ENCODE measurements at places on chromosomes 12 and 14.

DNA sequence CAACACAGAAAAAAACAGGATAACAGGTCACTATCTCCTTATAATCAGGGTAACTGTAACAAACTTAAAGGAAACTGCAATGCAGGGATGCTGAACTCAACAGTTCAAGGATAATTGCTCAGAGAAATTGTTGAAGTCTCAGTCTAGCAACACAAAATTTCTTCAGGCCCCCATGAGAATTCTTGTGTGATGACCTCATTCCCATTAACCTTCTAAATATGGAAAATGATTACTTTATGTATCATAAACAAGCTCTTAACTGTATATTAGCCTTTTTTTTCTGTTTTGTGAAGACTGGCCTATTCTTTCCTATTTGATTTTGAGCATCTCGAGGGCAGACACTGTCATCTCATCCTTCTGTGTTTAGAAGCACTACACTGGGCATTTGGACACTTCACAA lies 47.1 kb downstream of the IGF1 start:
- DNase-seq: peak; percentile 11

DNA sequence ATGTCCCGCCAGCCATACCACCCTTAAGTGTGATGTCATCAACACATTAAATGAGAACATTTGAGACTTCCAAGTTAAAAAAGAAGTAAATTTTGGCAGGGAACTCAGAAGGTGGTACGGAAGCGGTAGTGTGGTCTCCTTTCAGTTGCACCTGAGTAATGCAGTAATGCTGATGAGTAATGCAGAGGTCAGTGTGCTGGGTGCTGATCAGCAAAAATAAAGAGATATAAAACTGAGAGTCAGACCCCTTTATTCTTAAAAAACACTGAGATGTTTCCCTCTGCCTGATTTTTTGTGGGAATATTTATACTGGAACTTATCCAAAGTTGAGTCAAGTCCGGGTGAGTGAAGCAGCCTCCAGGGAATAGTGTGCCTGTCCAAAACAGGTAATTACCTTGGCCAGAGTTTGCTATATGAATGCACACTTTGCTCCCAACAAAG lies 370.6 kb upstream of the PRICKLE1 start:
- DNase-seq: peak; percentile 23

GRCh38 chr12:105278043-105278697 lies 42.2 kb upstream of the APPL2 start:
- DNase-seq: no peak

DNA sequence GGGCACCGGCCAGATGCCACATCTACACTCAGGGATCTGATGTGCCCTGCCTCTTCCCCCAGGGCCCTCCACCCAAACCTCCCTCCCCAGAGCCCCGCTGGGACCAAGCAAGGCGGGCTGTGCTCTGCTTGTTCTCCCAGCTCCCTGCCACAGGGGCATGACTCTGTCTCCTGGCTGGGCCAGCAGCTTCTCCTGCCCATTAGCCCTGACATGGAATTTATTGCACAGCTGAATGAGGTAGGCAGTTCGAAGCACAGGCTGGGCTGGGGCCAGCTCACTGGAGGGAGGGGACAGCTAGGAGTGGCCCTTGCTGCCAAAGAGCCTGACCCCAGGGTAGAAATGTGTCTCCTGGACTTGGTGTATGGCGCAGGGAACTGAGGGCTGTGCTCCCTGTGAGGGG lies 42.4 kb downstream of the ARL6IP4 start:
- DNase-seq: no peak

DNA sequence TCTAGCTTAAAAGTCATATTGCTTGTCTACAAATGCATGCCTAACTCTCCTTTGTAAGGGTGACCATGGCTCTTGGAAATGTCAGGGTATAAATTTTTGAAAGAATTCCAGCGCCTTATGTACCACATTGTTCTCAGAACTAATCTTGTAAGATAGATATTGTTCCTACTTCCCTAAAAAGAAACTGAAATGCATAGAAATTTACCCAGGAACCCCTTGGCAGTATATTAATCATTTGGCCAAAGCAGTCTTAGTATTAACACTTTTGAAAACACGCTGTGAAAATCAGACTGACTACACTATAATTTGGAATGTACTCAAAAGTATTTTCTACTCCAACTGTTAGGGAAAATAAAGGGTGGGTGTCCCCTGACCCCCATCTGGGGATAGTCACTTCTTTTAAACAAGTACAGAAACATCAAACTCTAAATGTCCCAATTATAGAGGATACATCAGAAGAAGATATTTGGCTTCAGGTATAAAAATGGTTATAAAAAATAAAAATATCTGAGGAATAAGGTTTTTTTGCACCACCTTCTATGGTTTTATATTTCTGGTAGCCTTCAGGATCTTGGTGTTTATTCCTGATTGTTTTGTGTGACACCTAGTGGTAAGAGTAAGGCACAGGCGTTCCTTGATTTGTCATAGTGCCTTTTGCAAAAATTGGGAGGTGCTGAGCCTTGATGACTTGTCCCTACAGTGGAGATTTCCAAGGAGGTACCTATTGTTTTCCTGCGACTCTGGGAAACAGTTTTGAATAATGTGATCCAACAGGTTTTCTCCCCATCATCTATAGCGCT lies 2.2 kb upstream of the NFKBIA start:
- DNase-seq: peak; percentile 65

DNA sequence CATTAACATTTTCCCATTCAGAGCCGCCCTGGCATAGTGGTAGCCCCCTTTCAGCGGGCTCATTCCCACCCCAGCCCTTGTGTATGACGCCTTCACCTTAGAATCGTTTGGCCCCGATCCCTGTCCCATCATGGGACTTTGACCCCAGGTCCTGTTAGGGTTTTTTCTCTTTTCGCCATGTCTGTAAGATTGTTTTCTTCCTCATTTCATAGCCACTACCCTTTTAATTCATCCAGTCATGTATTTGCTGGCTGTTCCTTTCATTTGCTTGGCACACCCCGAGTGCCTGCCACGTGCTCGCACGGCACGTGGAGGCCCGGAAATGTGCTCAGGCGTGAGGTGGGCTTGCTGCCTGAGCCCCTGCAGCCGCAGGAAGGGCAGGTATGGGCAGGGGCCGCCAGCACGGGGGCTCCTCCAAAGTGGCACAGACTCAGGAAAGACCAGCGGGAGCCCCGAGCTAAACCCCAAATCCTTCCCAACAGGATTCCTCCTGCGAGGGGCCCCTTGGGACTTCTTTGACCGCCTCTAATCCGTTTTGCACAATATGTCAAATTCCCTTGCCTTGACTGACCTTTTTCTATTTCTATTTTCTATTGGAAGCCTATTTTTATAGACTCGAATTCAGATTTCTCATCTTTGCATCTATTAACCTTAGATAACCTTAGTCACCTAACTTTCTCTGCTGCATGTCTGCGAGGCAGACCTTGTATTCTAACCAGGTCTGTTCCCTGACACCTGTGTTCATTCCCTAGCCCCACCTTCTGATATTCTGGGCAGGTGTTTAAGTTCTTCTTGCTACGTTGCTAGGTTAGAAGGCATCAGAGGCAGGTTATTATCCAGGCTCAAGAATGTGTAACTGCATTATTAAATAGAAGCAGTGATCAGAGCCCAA lies 114.8 kb downstream of the EML1 start:
- DNase-seq: no peak

DNA sequence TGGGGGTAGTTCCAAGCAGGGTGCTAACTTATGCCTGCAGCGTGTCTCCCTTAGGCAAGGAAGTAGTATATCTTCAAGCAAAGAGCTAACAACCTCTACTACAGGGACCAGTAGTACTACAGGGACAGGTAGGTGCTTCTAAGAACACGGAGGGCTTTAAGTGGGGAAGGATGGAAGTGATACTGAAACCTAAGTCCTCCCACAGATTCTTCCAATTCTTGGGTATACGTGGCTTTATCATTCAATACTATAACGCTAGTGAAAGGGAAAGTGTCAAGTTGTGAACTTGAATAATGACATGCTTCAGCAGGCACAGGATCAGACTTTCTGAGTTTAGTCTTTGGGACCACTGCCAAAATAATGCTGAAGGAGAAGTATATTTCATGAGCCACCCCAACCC lies 241.7 kb downstream of the CEP128 start:
- DNase-seq: no peak

GRCh38 chr12:9127936-9128663 lies 12.4 kb upstream of the A2M start:
- DNase-seq: no peak

GRCh38 chr14:100749967-100750597 lies 23.4 kb downstream of the DLK1 start:
- no peak for DNase-seq

- DNase-seq: peak; percentile 83
These were observed 68.4 kb downstream of the PPM1H start for GRCh38 chr12:62866451-62867082.

GRCh38 chr14:65403231-65403630 lies 9.3 kb upstream of the FUT8 start:
- DNase-seq: peak; percentile 69

DNA sequence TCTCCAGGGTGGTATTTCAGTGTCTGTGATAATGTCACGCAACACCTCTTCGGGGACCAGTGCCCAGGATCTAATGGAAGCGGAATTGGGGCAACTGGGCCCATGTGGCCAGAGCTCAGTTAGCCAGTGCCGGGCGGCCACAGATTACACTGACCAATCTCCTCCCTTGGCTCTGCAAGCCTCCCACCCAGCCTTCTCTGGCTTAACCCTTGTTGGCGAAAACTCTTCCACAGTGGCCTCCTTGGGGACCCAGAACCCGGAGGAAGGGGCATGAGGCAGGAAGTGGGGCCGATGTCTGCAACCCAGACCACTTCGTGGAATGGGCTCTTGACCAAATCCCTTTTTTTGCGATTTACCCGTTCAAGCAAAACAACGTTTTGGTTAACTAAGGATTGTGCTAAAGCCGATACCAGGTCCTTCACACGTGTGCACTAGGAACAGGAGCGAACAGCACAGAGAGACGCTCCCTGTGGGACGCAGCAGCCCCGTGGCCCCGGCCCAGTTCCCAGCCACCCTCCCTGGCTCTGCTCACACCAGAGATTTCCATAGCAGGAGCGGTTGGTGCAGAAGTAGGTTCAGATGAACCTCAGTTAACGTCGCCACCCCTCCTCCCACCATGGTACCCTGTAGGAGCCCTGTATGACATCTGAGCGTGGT lies 38.2 kb downstream of the SLC8B1 start:
- DNase-seq: no peak

GRCh38 chr12:122545855-122546254 lies 18.8 kb downstream of the KNTC1 start:
- DNase-seq: no peak

- DNase-seq: no peak
These were observed 48.3 kb downstream of the RIMKLB start for GRCh38 chr12:8746046-8746445.

DNA sequence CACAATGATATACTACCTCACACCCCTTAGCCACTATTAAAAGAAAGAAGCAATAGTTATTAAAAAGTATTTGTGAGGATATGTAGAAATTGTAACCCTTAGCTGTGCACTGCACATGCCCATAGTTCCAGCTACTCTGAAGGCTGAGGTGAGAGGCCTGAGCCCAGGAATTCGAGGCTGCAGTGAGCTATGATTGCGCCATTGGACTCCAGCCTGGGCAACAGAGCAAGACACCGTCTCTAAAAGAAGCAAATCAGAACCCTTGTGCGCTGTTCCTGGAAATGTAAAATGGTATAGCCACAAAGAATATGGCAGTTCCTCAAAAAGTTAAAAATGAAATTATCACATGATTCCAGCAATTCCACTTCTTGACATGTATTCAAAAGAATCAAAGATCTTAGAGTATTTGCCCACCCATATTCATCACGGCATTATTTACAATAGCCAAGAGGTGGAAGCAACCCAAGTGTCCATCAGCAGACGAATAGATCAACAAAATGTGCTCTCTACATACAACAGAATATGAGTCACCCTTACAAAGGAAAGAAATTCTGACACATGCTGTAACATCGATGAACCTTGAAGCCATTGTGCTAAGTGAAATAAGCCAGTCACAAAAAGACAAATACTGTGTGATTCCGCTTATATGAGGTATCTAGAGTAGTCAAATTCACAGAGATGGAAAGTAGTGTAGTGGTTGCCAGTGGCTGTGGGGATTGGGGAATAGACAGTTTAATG lies 23.7 kb upstream of the YLPM1 start:
- no peak for DNase-seq

DNA sequence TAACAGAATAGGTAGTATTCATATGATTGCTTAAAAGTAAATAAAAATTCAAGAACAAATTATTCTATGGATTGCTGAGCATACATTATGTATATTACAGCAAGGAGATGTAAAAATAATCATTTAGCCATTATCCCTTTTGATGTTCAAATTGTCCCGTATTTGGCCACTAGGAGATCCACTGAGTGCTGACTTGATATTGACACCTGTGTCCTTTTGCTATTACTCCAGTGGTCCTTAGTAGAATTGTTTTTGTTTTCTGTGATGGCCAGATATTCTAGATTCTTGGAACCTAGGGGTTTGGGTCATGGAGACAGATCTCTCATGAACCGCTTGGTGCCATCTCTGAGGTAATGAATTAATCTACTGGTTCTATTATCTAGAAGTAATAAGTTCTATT lies 16.8 kb downstream of the ERO1A start:
- DNase-seq: no peak

DNA sequence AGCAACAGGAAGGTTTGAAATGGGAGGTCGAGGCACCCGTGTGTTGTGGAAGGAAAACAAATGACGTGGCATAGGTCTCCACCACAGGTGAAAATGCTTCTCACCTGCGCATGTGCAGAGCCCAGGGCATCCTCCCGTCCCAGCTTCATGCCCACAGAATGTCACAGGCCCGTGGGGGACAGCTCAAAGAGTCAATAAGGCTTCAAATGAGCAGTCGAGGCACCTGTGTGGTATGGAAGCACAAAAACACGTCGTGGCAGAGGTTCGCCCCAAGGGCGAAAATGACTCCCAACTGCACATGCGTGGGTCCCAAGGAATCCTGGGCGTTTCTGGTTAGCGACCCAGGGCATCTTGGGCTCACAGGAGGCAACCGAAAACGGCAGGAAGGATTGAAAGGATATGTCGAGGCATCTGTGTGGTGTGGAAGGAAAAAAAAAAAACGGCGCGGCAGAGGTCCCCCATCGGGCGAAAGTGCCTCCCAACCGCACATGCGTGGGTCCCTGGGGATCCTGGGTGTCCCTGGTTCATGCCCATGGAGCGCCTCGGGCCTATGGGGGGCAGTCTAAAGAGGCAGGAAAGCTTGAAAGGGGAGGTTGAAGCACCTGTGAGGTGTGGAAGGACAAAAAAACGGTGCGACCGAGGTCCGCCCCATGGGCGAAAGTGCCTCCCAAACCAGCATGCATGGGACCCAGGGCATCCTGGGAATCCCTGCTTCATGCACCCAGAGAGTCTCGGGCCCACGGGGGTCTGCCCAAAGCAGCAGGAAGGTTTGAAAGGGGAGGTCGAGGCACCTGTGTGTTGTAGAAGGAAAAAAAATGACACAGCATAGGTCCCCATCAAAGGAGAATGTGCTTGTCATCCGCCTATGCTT lies 578.5 kb downstream of the ALG10 start:
- DNase-seq: no peak

GRCh38 chr12:116818341-116818856 lies 62.8 kb downstream of the HRK start:
- DNase-seq: peak; percentile 14
